CD4-positive, alpha-beta T cell treated with Interleukin-6 for 4 hours (primary cell): ENCODE measurements at places on chromosomes 6 and 20.

GRCh38 chr6:168410035-168410434 is 30.9 kb upstream of the SMOC2 start:
- no peak for DNase-seq

DNA sequence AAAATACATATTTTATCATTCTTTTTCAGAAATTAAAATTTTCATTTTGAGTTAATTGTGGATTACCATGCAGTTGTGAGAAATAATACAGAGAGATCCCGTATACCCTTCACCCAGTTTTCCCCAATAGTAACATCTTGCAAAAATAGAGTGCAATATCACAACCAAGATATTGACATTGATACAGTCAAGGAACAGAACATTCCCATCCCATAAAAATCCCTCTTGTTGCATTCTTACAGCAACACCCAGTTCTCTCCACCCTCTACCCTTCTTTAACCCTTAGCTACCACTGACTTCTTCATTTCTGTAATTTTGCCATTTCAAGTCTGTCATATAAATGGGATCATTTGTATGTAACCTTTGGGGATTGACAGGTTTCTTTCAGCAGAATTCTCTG is 6.9 kb upstream of the AKAP12 start:
- no peak for DNase-seq

- no peak for DNase-seq
These were observed 560.1 kb downstream of the UTRN start for GRCh38 chr6:144845186-144845585.

DNA sequence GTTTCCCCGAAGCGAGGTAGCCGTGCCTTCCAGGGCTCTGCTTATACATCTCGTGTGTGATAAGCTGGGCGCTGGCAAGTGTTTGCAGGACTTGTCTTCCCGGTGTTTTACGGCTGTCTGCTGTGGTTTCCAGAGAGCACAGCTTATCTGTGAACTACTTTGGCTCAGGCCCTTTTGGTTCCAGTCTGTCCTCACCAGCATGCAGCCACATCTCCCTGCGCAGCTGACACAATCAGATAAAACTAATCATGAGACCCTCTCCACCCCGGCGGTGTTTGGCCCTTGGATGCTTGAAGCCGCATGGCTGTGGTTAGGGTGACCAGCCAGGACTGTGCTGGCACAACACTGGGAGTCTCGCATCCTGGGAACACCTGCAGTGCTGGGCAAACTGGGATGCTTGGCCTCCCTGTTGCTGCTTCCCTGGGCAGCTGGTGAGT is 241.8 kb upstream of the FOXQ1 start:
- no peak for DNase-seq

GRCh38 chr6:50868466-50868865 is 49.8 kb downstream of the TFAP2B start:
- no peak for DNase-seq

GRCh38 chr20:19583532-19584175 is 174.4 kb upstream of the RIN2 start:
- DNase-seq: peak; percentile 13

- DNase-seq: no peak
These were observed 152.1 kb upstream of the STMND1 start for GRCh38 chr6:16949716-16950115.

DNA sequence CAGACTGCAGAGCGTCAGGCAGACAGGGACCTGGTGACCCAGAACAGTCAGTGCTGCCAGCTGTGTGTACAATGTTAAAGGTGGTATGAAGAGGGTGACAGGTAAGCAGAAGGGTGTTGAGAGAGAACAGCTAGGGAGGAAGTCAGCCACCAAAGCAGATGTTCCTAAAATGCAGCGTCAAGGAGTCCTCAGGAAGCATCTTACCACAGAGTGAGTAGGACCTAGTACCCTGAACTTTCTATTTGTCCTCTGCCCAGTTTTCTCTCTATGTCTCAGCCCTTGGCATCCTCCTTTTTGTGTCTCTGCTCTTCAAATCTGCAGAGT is 14.2 kb downstream of the STMND1 start:
- no peak for DNase-seq

DNA sequence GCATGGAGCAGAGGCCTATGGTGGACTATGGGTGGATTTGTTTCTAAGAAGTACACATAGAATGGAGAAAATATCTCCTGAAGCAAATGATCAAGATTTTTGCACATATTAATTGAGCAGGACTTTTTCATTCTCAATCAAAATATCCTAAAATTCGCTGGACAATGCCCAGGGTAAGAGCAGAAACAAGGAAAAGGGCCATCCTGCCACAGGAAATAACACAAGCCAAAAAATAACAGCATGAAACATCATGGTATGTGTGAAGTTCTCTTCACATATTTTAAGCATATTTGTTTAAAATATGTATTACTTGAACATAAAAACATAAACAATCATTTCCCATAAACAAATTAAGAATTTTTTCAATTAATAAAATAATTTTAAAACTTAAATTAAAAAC is 868.9 kb downstream of the EPHA7 start:
- no peak for DNase-seq

GRCh38 chr20:58224097-58224496 is 4.4 kb downstream of the ANKRD60 start:
- DNase-seq: no peak

DNA sequence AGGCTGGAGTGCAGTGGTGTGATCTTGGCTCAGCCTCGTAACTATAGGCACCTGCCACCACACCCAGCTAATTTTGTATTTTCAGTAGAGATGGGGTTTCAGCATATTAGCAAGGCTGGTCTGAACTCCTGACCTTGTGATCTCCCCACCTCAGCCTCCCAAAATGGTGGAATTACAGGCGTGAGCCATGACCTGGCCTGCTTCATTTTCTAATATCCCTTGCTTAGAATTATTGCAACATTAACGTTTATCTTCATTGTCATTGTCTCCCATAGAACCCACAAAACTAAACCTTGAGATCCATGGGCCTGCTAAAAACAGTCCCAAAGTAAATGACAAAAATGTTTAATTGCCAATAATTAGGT is 6.1 kb downstream of the EEF1A1 start:
- DNase-seq: no peak

GRCh38 chr6:106614166-106614565 is 15.1 kb downstream of the RTN4IP1 start:
- no peak for DNase-seq

DNA sequence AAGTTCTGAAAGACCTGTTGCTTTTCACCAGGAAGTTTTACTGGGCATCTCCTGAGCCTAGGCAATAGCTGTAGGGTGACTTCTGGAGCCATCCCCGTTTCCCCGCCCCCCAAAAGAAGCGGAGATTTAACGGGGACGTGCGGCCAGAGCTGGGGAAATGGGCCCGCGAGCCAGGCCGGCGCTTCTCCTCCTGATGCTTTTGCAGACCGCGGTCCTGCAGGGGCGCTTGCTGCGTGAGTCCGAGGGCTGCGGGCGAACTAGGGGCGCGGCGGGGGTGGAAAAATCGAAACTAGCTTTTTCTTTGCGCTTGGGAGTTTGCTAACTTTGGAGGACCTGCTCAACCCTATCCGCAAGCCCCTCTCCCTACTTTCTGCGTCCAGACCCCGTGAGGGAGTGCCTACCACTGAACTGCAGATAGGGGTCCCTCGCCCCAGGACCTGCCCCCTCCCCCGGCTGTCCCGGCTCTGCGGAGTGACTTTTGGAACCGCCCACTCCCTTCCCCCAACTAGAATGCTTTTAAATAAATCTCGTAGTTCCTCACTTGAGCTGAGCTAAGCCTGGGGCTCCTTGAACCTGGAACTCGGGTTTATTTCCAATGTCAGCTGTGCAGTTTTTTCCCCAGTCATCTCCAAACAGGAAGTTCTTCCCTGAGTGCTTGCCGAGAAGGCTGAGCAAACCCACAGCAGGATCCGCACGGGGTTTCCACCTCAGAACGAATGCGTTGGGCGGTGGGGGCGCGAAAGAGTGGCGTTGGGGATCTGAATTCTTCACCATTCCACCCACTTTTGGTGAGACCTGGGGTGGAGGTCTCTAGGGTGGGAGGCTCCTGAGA is at the start of gene HFE:
Gene HFE, plus strand, starts transcription at position 146 of the 832 bp plus-strand sequence. Its CDS starts 12 bp downstream, at position 158.
- peak; percentile 45 for DNase-seq

DNA sequence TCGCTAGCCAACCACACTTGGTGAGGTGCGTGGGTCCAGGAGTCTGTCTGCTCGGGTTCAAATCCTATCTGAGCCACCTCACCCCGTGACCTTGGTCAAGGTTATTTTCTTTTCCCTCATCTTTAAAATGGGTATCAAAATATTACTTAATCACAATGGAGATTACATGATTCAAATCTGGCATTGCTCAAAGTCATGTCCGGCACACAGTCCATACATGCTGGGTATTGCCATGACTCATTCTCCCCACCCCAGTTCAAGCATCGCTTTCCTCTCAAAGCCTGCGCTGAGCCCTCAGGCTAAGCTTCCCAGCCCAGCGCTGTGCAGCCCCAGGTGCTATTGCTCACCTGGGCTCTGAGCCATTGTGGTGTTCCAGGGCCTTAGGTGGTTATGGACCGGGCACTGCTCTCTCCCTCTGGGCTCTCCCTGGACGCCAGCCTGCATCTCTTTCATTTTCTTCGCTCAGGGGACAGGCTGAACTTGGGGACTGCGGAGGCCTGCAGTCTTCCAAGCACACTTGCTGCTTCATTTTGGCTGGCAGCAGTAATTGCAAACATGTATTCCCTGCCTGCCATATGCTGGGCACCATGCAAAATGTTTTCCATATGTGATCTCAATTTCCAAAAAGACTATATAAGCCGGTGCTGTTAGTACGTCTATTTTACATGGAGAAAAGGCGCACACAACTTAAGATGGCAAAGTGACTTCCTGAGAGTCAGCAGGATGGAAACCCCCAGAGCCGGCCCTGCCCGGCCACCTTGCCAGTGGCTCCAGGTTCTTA is 27.3 kb downstream of the WRNIP1 start:
- no peak for DNase-seq

GRCh38 chr6:80466981-80467380 is 360.5 kb downstream of the BCKDHB start:
- DNase-seq: no peak

GRCh38 chr6:30981942-30982772 is 1.4 kb upstream of the MUC21 start:
- no peak for DNase-seq

DNA sequence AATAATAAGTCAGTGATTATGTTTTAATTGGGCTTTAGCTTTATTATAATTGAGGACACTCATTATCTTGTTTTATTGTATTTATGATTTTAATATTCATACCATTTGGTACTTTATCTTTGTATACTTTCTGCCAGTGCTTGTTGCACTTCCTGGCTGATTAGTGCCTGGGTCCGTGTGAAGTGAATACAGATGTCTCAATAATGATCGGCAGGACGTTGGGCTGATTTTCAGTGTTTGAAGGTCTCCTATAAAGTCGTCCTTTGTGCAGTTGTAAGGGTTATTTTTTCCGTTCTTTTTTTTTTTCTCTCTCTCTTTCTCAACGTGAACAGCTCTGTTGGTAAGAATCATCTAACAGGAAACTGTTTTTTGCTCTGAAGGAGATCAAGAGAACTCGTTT is 450.0 kb upstream of the POU3F2 start:
- no peak for DNase-seq

- no peak for DNase-seq
These were observed 23.6 kb downstream of the SLC35F1 start for GRCh38 chr6:117930645-117931044.

- no peak for DNase-seq
These were observed 295.7 kb downstream of the CDC5L start for GRCh38 chr6:44682987-44683779.

DNA sequence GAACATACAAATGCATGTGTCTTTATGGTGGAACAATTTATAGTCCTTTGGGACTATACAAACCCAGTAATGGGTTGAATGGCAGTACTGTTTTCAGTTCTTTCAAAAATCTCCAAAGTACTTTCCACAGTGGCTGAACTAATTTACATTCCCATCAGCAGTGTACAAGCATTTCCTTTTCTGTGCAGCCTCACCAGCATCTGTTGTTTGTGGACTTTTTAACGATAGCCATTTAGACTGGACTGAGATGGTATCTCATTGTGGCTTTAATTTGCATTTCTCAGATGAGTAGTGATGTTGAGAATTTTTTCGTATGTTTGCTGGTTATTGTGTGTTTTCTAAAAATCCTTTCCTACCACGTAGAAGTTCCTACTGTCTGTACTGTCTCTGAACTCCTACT is 327.2 kb upstream of the ZFP64 start:
- no peak for DNase-seq

- DNase-seq: no peak
These were observed 1.1 kb downstream of the ABT1 start for GRCh38 chr6:26597821-26598220.
